ENCODE measurements at places on chromosomes 2 and 18.

GRCh38 chr2:11876889-11877288 lies 130.5 kb downstream of the LPIN1 start:
- H3K27ac ChIP-seq, result no peak overlapping the region
- H3K4me1 ChIP-seq, result peaks cover 8% of the 10 kb centered on the region
- no peak overlapping the region for H3K4me3 ChIP-seq

DNA sequence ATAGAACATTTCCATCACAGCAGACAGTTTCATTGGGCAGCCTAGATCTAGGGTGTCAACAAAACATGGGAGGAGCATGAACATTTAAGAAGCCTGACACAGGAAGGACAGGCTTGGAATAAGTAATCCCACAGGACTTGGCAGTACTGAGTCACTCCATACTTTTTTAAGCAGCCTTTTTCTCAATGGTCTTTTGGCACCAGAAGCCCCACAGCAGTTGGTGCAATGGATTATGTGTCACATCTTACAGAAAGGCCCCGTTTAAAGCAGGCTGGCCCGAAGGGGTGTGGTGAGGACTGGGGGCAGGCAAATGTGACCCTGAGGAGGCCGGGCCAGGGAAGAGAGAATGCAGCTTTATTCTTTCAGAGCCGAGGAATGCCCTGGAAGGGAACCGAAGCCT lies 26.6 kb downstream of the SPTBN1 start:
- H3K27ac ChIP-seq, result no peak overlapping the region
- no peaks in the 10 kb centered on the region for H3K36me3 ChIP-seq
- no peaks in the 10 kb centered on the region for H3K4me1 ChIP-seq
- DNase-seq, result no peak

- peak; percentile 82 for DNase-seq
- H3K27ac ChIP-seq, result no peak overlapping the region
- H3K4me3 ChIP-seq, result no peak overlapping the region
- peaks cover 12% of the 10 kb centered on the region for H3K4me1 ChIP-seq
Observed at GRCh38 chr18:23515911-23516546, 12.7 kb downstream of the RMC1 start.

DNA sequence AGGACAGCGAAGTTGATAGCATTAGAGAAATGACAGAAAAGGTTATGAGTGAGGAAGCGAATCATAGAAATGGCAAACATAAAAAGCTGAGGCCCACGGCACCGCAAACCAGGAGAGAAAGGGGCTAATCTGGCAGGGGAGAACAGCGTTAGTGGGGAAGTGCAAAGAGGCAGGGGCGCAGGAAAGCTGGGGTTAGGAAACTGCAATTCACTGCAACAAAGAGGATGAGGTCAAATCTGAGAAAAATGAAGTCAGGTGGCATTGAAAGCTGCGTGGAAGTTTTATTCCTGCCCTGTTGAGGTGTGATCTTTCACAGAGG lies 653 bp upstream of the ABI2 start:
- H3K27me3 ChIP-seq, result no peaks in the 10 kb centered on the region
- H3K4me1 ChIP-seq, result peaks cover 14% of the 10 kb centered on the region
- no peaks in the 10 kb centered on the region for H3K36me3 ChIP-seq
- no peak overlapping the region for H3K27ac ChIP-seq

DNA sequence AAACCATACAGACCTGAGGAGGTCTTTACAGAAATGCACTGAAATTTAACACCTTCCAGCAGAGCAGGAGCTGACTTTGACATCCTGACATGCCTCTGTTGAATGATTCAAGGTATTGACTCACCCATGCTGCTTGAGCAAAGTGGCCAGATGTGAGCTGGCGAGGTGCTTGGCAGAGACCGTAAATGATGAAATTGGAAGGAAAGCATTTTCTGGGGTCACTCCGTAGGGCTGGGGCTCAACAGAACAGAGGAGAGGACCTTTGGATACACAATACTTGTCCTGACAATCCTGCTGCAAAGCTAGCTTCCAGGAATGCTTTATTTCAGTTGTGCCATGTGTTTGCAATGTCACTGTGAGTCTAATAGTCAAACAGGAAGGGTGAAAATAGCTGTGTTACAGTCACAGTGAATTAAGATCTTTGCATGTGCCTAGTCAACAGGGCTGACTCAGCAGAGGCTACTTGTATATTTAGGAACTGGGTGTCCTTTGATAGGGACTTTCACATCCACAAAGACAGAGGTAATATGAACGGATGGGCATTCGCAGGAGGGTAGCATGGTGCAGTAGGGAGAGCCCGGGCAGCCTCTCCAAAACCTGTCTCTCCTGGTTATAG lies 31.6 kb upstream of the NCK2 start:
- no peak overlapping the region for H3K27ac ChIP-seq
- H3K4me3 ChIP-seq, result no peak overlapping the region

DNA sequence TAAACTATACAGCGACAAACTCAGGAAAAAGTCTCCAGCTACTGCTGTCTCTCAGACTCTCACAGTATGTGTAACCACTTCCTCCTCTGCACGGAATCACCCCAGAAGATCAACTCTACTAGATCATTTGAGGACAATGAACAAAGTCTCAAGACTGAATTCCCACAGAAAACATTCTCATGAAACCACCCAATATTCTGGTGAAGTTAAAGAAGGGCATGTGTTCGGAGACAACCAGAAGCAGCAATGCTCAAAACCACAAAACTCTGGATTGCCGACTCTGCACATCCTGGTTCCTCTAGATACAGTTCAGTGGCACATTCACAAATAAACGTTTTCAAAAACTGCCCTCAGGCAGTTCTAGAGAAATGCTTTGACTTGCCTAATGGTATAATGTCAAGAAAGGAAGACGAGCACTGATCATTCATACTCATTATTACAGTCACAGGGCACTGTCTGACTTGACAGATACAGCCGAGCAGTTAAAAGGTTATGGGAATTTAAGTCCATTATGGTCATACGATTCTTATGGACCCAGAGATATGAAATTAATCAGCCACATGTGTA lies 91.9 kb upstream of the STK17B start:
- H3K4me3 ChIP-seq, result peak overlapping the region; percentile 21
- peak overlapping the region; percentile 89 for H3K27ac ChIP-seq
- peaks cover 72% of the 10 kb centered on the region for H3K4me1 ChIP-seq

- H3K4me3 ChIP-seq, result no peak overlapping the region
- DNase-seq, result no peak
- H3K36me3 ChIP-seq, result no peaks in the 10 kb centered on the region
- H3K27me3 ChIP-seq, result peaks cover 9% of the 10 kb centered on the region
- no peaks in the 10 kb centered on the region for H3K4me1 ChIP-seq
Observed at GRCh38 chr2:31578316-31578715, 2.4 kb downstream of the SRD5A2 start.

GRCh38 chr2:59073286-59073685 lies 832.2 kb upstream of the FANCL start:
- H3K4me3 ChIP-seq, result no peak overlapping the region
- no peaks in the 10 kb centered on the region for H3K27me3 ChIP-seq
- H3K27ac ChIP-seq, result no peak overlapping the region
- no peak for DNase-seq

- H3K4me3 ChIP-seq, result no peak overlapping the region
- DNase-seq, result no peak
- no peaks in the 10 kb centered on the region for H3K4me1 ChIP-seq
- H3K27me3 ChIP-seq, result no peaks in the 10 kb centered on the region
- no peaks in the 10 kb centered on the region for H3K36me3 ChIP-seq
Observed at GRCh38 chr2:77962943-77963342, 440.8 kb upstream of the LRRTM4 start.

DNA sequence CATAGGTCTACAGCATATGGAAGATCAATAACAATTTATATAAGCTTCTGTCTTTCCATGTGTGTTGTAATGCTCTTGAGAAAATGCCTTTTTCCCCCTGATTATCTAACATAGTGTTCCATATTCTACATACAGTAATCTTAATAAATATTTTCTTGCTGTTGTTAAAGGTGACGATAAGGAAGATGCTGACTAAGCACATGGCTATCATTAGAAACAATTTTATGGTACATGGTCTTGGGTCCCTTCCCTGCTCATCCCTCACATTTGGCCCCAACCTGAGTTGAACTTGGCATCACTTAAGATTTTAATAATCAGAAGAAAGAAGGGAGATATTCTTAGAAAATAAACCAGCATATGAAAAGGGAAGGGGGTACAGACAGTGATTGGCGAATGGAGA lies 382.1 kb upstream of the CDH20 start:
- no peak overlapping the region for H3K27ac ChIP-seq
- DNase-seq, result no peak
- no peaks in the 10 kb centered on the region for H3K27me3 ChIP-seq

GRCh38 chr2:6442252-6442985 lies 423.3 kb downstream of the CMPK2 start:
- no peaks in the 10 kb centered on the region for H3K4me1 ChIP-seq
- H3K4me3 ChIP-seq, result no peak overlapping the region
- no peak for DNase-seq

DNA sequence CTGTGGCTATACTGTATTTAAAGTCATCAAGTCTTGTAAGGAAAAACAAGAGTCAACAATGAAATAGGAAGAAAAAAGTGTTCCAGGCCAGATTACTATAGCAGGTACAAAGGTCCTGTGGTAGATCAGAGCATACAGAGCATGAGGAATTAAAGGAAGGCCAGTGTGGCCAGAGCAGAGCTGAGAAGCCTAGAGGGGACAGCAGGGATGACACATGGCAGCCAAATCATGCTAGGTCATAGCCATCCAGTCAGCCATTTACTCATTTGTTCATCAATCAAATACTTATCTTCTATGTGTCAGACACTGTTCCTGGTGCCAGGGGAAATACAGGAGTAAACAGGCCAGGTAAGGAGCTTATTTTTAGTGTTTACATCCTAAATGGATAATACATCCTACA lies 24.3 kb downstream of the ADD2 start:
- no peaks in the 10 kb centered on the region for H3K27me3 ChIP-seq
- no peak overlapping the region for H3K4me3 ChIP-seq
- H3K4me1 ChIP-seq, result no peaks in the 10 kb centered on the region

GRCh38 chr2:135791418-135792190 lies 45.4 kb downstream of the LCT start:
- no peaks in the 10 kb centered on the region for H3K27me3 ChIP-seq
- H3K4me1 ChIP-seq, result peaks cover 3% of the 10 kb centered on the region
- no peak overlapping the region for H3K27ac ChIP-seq
- H3K4me3 ChIP-seq, result no peak overlapping the region
- no peaks in the 10 kb centered on the region for H3K36me3 ChIP-seq

DNA sequence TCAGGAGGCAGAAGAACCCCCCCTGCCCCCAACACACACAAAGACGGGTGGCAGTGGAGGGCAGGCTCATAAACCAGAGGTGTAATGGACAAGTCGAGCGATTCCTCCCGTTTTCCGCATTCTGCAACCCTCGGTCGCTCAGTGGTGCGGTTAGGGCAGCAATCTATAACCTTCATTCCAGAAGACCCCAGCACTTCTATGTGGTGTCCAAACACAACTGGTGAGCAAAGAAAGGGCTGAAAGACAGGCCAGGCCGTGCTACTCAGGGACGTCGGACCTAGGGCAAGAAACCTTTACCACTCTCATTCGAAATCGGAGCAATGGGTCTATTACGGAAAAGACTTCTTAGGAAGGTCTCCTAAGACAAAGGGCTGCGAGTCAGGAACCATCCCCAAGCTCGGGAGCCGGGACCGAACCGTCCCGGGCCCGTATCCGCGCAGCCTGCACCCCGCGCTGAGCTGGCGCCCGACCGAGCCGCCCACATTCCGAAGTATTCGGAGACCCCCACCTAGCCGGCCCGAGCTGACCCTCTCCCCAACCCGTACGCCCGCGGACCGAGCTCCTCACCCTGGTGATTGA lies 568 bp downstream of the ARL5A start:
- peaks cover 3% of the 10 kb centered on the region for H3K36me3 ChIP-seq
- H3K27ac ChIP-seq, result peak overlapping the region; percentile 53

- H3K27ac ChIP-seq, result peak overlapping the region; percentile 99
- peaks cover 6% of the 10 kb centered on the region for H3K36me3 ChIP-seq
- peaks cover 41% of the 10 kb centered on the region for H3K4me1 ChIP-seq
- peak; percentile 88 for DNase-seq
- H3K27me3 ChIP-seq, result no peaks in the 10 kb centered on the region
- H3K4me3 ChIP-seq, result peak overlapping the region; percentile 94
Observed at GRCh38 chr2:30147715-30148610, 1.2 kb downstream of the YPEL5 start.

DNA sequence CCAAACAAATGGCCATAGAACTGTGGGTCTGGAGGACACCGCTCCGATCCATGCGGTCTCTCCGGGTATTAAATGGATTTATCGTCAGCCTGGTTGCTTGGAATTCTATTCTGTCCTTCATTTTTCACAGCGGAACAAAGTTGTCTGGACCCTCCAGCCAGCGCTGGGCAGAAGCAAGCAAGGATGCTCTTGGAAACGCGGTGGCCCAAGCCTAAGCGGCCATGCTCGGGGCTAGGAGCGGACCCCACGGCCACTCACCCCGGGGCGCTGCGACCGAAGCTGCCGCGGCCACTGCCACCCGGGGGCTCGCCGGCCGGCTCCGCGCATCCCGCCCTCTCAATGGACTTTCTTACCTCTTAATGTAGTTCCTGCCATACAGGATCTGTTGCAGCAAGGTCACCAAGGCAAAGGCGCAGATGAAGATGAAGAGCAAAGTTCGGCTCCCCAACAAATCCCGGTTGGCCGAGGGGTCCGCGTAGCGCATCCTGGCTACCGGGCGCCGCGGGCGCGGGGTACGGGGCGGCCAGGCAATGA lies 761 bp downstream of the ST8SIA5 start:
- H3K4me1 ChIP-seq, result peaks cover 36% of the 10 kb centered on the region
- no peak overlapping the region for H3K27ac ChIP-seq
- no peak overlapping the region for H3K4me3 ChIP-seq
- peak; percentile 11 for DNase-seq
- no peaks in the 10 kb centered on the region for H3K36me3 ChIP-seq
- H3K27me3 ChIP-seq, result peaks cover 30% of the 10 kb centered on the region

DNA sequence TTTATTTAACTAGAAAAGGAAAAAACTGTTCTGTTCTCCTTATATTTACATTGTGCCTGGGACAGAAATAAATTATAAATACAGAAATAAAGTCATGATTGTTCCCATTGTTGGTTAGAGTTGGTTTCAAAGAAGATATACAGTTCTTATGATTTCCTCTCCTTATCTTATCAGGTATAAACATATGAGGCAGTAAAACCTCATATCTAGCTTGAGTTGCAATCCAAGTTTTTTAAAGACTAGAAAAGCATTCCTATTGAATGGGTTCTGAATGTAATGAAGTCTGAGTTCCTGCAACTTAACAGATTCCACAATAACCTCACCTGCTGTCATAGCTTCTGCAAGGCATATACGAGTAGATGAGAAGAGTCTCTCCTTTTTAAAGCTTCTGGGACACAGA lies 114.7 kb upstream of the CAVIN2 start:
- no peak overlapping the region for H3K4me3 ChIP-seq
- no peak overlapping the region for H3K27ac ChIP-seq
- H3K36me3 ChIP-seq, result no peaks in the 10 kb centered on the region
- DNase-seq, result no peak

DNA sequence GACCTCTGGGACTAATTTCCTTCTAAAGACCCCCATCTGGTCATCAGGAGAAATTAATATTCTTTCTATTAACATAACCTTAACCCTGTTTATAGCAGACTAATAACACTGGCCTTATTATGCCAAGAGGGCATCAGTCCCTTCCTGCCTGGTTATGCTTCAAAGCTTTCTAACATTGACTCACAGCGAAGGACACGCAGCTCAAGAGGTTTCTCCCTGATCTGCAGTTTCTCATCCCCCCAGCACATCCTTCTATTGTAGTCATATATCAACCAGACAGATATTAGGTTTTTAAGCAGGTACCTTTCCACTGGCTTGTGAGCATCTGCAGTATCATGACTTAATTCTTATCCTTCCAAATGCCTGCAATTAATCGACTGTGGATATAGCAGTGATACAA lies 100.0 kb upstream of the CXCR4 start:
- no peak overlapping the region for H3K27ac ChIP-seq
- DNase-seq, result no peak
- peaks cover 64% of the 10 kb centered on the region for H3K4me1 ChIP-seq
- no peaks in the 10 kb centered on the region for H3K27me3 ChIP-seq
- no peak overlapping the region for H3K4me3 ChIP-seq
- no peaks in the 10 kb centered on the region for H3K36me3 ChIP-seq

All from B cell (primary cell).